Activated naive CD4-positive, alpha-beta T cell treated with anti-CD3 and anti-CD28 coated beads, Interleukin-2, amount 10 ng/mL, durations not matched to agents 5 hours and 36 hours (primary cell): ENCODE measurements at places on chromosomes 11 and 22. TPM values are rescaled to one million over a fixed set of nuclear protein-coding genes. Genes with fewer than 3 reads are reported as not detected.

CREB3L1 gene
- total RNA-seq = not detected

METTL15 gene
- total RNA-seq = 10.3 TPM

VPS51 gene
- total RNA-seq = 172 TPM

PAMR1 gene
- not detected for total RNA-seq

INPP5J gene
- total RNA-seq = not detected

MCHR1 gene
- total RNA-seq = not detected

BLID gene
- total RNA-seq = not detected
